ENCODE measurements at places on chromosomes 12 and 14.

- no peak for DNase-seq
Measured at GRCh38 chr12:112219195-112219594, 93.8 kb downstream of the TRAFD1 start.

- no peak for DNase-seq
Measured at GRCh38 chr14:54688229-54688628, 121.3 kb downstream of the SAMD4A start.

GRCh38 chr12:62128175-62128975, 131.8 kb upstream of the USP15 start:
- no peak for DNase-seq

DNA sequence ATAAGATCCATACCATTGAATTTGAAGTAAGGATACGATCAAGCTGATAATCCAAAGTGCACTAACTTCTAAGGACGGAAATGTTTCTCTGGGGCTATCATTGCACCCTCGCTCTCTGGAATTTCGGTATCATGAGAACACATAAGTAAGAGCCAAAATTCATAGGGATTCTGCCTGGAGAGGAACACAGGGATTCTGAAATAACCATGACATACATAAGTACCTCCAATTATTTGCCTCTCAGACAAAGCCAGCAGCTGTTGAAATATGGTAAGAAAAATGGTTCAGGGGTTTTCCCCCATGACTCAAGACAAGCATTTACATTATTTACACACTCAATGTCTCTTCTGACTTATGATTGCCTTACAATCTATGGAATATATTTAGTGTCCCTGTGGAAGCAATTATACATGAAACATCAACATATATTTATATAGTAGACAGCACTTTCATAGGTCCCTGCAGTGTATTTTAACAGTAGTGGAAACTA, 1123.6 kb upstream of the SEL1L start:
- no peak for DNase-seq

DNA sequence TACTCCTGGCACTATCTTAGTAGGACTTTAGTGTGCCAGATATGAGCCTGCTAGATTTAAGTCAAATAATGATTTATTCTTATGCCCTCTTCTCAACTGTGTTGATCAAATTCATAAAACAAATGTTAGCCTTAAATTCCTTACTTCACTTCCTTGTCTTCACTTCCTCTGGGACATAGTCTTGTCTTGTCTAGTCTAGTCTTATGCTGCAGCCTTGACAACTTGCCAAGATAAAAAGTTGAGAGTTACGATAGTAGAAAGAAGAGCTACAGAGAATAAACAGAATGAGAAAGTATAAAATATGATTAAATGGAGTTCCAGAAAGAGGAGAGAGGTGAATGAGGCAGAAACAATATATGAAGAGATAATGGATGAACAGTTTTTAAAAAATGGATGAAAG, 378.1 kb downstream of the DAD1 start:
- no peak for DNase-seq

- DNase-seq = no peak
Measured at GRCh38 chr12:10154145-10154496, 17.8 kb downstream of the OLR1 start.

DNA sequence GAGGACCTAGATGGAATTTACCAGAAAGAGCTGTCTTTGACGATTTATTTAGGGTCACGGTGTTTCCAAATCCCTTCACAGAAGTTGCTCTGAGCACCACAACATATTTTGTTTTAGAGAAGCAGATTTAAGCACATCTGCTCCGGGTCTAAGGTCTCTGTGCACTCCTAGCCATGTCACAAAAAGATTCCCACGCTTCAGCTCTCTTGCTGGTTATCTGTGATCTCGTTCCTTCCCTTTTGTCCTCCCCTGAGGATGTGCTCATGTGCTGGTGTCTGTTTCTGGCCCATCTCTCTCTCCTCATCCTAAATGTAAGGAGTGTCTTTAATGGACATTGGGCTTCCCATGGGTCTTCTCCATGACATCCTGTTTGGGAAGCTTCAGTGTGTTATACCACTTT, 53.7 kb upstream of the GNPNAT1 start:
- DNase-seq = no peak

- no peak for DNase-seq
Measured at GRCh38 chr12:2372178-2372577, 319.4 kb downstream of the CACNA1C start.

DNA sequence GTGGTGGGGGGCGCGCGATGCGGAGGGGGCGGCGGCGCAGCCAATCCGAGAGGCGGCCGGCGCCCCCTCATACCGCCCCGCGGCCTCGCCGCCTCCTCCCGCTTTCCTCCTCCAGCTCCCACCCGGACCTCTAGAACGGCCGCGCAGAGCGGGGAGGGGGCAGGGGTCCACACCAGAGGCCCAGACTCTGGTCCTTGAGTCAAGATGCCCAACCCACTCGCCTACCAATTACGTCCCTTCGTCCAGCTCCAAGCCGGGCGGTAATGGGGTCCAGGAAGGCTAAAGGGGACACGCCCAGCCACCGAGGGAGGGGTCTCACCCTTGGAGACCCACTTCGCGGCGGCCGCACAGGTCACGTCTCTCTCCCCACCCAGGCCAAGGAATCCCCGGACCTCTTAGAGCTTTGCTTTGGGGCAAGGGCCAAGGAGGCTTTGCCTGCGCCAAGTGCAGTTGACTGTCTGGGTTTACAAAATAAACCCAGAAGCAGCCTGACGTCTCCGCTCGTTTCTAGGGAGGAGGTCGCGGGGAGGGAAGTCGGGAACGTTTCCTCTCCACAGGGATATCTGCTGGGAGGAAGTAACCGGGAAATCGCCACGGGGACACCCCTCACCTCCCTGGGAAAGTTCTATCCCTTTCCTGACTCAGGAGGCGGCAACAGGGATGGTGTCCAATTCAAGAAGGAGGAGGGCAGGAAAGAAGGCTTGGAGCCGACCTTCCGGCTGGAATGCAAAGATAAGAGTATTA, 394 bp upstream of the AMIGO2 start:
- DNase-seq = peak; percentile 2

DNA sequence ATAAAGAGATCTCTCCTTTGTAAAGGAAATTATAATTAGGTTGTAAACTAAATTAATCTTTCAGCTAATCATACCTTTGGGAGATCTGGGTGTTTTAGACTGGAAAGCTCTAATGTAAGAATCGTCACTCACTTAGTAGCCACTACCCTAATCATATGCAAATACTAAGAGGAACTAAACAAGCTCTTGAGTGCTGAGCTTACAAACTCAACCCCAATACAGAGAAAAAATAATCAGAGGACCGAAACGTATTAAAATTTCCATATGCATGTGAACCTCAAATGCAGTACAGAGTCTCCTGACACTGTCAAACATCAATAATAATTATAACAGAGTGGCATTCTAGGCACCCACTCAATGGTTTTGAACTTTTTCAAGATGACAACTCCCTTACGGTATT, 235.3 kb upstream of the FOXN3 start:
- DNase-seq = no peak

DNA sequence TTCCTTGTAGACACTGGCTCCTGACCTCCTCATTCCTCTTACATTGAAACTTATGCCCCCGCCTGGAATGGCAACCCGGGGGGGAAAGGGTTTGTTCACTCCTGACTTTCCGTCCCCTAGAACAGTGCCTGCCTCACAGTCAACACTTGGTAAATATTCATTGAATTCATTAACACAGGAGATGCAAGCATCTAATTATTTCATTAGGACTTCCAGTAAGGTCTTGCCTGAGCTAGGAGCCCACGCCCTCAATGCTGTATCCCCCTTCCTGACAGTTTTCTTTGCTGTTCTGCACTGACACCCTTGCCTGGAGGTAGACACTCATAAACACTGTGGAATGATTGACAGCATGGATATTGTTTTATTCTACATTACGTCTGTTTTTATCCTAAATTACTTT, 49.3 kb upstream of the CHST11 start:
- no peak for DNase-seq

DNA sequence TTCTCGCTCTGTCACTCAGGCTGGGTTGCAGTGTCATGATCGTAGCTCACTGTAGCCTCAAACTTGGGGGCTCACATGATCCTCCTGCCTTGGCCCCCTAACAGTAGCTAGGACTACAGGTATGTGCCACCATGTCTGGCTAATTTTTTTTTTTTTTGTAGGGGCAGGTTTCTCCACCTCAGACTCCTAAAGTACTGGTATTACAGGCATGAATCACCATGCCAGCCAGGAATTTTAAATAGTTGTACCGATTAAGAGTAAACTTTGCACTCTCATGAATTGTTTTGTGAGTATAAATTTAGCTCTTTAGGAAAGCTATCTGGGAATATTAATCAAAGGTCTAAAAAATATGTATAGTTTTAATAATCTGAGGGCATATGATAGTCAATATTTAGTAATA, 25.5 kb downstream of the YEATS4 start:
- no peak for DNase-seq

- no peak for DNase-seq
Measured at GRCh38 chr12:129381715-129382114, 522.1 kb downstream of the TMEM132D start.

GRCh38 chr12:46187023-46187422, 81.8 kb downstream of the SLC38A1 start:
- no peak for DNase-seq

DNA sequence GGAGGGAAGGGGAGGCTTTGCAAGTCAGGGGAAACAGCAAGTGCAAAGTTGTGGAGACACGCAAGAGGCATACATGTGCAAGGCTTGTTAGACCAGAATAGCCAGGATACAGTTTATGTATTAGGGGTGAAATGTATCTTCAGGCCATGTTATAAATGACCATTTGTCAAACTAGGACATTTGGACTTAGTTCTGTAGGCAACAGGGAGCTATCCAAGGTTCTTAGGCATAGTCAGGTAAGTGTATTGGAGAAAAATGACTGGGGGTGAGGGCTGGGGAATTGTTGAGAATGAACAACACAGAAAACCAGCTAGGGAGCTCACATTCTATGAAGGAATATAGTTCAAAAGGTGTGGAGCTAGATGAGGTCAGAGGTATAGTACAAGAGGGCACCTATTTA, 42.5 kb downstream of the TPH2 start:
- no peak for DNase-seq

DNA sequence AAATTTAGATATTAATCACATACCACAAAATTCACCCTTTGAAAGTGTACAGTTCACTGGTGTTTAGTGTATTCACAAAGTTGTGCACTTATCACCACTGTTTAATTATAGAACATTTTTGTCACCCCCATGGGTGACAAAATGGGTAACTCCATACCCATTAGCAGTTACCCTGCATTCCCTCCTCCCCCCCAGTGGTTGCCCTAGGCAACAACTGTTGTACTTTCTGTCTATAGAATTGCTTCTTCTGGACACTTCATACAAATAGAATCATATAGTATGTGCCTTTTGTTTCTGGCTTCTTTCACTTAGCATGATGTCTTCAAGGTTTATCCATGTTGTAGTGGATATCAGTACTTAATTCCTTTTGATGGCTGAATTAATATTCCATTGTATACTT, 52.7 kb downstream of the FBXO34 start:
- DNase-seq = no peak

DNA sequence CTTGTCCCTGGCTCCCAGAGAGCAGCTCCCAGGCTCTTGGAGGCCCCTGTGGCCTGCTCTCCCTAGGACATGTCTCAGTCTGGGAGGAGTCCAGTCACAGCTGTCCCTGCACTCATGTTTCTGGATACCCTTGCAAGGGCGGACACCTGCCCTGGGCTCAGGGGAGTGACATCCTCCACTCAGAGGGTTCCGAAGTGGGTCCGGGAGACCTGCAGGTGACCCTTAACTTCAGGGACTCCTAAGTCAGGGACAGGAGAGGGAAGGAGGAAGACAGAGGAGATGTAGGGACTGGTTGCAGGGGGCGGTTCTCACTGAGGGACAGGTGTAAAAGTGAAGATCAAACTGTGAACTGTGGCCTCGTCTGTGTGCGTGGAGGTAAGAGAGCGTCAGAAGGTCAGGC, 37.6 kb downstream of the CACNA2D4 start:
- DNase-seq = no peak

- DNase-seq = no peak
Measured at GRCh38 chr14:61586544-61587055, 108.7 kb upstream of the HIF1A start.

DNA sequence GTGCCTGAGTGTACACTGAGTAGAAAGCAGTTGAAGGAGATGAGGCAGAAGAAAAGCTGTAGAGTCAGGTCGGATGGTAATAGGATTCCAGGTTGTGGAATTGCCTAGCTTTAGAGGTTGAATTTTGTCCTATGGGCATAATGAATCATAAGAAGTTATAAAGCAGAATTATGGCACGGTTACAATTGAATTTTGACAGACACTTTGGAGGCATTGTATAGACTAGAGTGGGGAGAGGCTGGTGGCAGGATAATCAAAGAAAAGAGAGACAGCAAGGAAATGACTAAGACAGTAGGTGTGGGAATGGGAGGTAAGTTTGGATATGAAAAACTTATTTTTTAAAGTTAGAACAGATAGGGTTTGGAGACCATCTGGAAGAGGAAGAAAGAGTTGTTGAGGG, 102.6 kb downstream of the NTN4 start:
- no peak for DNase-seq

- DNase-seq = no peak
Measured at GRCh38 chr14:71290960-71291466, 383.8 kb downstream of the PCNX1 start.

DNA sequence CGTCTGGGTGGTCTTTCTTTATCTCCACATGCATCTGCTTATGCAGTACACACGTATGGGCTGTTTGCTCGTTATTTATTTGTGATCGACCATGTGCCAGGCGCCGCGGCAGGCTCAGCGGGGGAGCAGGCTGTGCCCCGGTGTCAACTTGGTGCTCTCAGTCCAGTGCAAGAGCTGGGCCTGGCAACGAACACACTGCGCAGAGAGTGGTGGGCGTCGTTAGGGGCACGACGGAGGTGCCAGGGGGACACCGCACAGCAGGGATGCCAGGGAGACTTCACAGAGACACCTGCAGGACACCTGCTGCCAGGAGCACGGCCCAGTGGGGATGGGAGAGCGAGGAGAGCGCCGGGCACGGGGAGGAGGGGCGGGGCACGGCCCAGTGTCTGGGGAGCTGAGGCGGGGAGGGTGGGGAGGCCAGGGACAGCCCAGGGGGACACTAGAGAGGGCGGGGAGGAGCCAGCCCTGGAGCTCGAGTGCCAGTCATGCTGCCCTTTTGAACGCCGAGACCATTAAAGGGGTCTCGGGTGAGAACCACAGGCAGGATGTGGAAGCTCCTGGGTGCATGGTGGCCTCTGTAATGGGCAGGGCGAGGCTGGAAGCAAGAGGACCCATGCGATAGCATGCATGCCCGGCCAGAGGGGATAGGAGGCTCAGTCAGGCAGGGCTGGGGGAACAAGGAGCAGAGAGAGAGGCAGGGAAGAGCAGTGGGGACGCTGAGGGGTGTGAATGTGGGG, 652 bp upstream of the LRCOL1 start:
- no peak for DNase-seq

- no peak for DNase-seq
Measured at GRCh38 chr14:87877877-87878276, 115.1 kb downstream of the GALC start.

Measured in T-helper 2 cell (primary cell).